Stimulated activated CD8-positive, alpha-beta memory T cell treated with anti-CD3 and anti-CD28 coated beads, Interleukin-7, amount 100 ng/mL, for 4 hours (primary cell): ENCODE measurements at places on chromosomes 16 and 17.
A peak's percentile ranks its signal among the peaks of the same experiment; 100 is the strongest.

DNA sequence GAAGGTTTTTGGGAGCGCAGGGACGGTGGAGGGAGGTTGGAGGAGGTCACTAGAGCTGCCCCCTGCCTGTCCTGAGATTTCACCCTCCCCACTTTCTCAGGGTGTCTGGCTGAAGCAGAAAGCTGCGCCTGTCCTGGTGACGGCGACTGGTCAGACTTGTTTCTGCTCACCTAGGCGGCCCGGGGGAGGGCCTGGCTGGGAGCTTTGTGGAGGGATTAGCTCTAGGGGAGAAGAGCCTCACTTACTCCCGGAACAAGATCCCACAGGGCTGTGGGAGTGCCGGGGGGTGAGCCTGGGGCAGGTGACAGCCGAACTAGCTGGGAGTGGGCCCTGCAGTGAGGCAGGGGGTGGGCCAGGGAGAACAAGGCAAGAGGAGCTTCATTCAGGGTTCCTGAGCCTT is 11.5 kb downstream of the NHERF1 start:
- DNase-seq: no peak

- no peak for DNase-seq
Measured at GRCh38 chr16:89847051-89847939, 19.0 kb downstream of the SPIRE2 start.

GRCh38 chr17:17570140-17570797 is 21.2 kb downstream of the PEMT start:
- no peak for DNase-seq

- DNase-seq: peak; percentile 55
Measured at GRCh38 chr17:58112970-58113631, 29.9 kb downstream of the DYNLL2 start.

GRCh38 chr17:48254896-48255295 is 147.3 kb downstream of the SNX11 start:
- no peak for DNase-seq

- no peak for DNase-seq
Measured at GRCh38 chr17:72315122-72315913, 194.5 kb downstream of the SOX9 start.

DNA sequence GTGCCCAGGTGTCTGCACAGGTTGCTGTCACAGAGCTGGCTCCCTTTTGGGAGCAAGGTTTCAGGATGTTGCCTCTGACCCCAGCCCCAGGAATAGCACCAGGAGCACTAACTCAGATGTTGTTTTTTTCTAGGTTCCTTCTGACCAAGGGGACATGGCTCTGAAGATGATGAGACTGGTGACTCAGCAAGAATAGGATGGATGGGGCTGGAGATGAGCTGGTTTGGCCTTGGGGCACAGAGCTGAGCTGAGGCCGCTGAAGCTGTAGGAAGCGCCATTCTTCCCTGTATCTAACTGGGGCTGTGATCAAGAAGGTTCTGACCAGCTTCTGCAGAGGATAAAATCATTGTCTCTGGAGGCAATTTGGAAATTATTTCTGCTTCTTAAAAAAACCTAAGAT is 28.1 kb downstream of the SCPEP1 start:
- DNase-seq: no peak

GRCh38 chr17:5247621-5248020 is 13.0 kb upstream of the SCIMP start:
- no peak for DNase-seq

DNA sequence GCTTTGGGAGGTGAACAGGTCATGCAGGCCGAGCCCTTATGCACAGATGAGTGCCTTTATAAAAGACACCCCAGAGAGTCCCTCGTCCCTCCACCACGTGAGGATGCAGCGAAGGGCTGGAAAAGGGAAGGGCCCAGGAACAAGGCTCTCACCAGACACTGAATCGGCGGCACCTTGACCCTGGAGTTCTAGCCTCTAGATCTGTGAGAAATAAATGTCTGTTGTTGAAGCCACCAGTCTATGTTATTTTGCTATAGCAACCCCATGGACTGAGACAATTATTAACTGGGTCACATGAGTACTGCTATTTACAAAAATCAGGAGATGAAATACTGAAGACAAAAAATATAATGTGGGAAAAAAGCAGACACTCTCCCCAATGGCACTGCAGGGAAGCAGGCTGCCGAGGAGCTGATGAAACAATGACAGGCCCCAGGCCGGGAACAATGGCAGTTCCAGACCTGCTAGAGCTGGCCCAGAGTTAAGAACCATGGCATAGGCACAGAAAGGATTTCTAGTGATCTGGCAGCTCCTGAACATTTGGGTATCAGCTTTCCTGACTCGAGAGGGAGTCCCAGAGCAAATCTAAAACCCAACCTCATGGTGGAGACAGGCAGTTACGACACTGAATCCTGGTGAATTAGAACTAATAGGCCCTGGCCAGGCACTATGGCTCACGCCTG is 17.8 kb upstream of the GGA2 start:
- DNase-seq: no peak

DNA sequence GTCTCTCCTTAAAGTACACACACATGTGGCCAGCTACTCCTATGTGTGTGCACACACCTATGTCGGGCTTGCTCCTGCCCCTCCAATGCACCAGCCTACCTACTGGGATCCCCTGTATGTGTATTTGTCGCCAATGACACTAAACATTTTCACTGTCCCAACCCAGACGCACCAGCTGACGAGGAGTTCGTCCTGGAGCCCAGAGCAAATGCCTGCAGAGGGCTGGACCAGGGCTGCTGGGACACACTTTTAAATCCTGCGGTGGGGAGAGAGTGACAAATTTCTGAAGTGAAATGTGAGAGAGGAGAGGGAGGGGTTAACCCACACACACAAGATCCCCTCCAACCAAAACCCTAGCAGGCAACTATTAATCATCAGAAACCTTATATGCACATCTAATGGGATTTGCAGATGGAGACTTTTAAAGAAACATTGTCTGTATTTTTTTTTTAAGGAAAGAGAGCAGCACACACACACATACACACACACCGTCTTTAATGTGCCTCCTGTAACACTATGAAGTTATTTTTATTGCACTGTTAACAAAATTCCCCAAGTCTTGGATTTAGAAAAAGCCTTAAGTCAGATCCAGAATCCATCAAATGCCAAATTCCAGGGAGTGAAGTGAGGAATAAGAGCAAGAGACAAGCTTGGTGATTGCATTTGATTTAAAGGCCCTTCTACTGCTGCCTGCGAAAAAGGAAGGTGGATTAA is at the start of gene MEOX1:
Gene MEOX1, minus strand, starts transcription at position 224 of the 714 bp plus-strand sequence. CDS start 388 bp downstream, outside the sequence.
- no peak for DNase-seq

DNA sequence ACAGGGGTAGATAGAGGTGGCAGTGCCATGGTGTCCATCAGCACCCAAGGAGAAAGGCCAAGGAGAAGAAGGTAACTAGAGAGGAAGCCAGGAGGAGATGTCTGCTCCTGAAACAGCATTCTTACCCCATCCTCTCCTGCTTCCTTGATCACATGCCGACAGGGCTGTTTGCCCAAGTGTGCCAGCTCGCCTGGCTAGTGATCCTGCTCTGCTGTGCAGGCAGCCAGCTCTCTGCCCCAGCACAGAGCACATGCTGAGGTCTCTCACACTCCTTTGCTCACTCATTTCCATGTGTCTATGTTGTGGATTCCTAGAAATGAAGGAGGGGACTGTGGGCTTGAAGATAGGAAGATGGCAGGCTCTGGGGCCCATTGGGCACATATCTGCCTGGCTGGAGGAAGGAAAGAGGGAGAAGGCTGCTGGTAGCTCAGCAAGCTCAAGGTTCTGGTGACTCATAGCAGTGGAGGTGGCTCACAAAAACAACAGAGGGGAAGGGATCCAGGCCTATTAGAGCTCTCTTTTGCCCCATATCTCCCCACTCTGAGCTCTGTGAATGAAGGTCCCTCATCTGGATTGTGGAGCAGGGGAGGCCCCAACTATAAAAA is 54.3 kb downstream of the NEUROD2 start:
- no peak for DNase-seq

- no peak for DNase-seq
Measured at GRCh38 chr17:70871180-70871818, 702.0 kb downstream of the KCNJ2 start.

GRCh38 chr16:52212841-52213240 is 334.1 kb downstream of the TOX3 start:
- DNase-seq: no peak

GRCh38 chr16:89048090-89048725 is 45.4 kb upstream of the ACSF3 start:
- DNase-seq: no peak
